BE2C (cell line): ENCODE measurements at places on chromosomes 4 and X.

DNA sequence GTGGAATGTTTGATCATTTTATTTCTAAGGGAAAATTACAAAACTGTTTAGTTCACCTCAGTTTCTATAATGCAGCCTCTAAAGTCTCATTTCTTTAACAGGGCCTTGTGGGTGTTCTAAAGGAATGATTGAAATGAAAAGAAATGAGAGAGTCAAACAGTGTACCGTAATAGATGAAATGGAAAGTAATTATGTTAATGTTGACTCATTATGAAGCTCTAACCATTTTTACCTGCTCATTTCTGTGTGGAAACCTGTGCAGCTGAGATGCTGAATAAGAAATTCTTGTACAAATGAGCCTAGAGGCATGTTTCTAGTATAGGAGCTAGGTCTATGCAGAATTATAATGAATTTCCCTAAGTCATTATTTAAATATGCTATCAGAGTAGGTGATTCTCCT, 45.2 kb upstream of the RPA4 start:
- DNase-seq = no peak

DNA sequence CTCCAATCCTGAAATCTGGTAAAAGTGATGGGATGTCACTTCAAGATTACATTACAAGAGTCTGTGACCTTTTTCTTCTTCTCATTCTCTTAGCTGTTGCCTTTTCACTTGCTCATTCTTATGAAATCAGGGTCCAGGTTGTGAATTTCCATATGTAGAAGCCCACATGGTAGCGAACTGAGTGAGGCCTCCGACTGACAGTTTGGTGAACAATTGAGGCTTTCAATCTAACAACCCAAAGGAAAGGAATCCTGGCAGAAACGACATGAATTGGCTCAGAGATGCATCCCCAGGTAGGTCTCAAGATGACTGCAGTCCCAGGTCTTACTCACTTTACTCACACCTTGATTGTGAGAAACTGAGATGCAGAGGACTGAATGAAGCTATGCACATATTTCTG, 203.4 kb upstream of the FAT4 start:
- DNase-seq = no peak

GRCh38 chr4:48047421-48047844, 30.9 kb downstream of the NIPAL1 start:
- no peak for DNase-seq

GRCh38 chr4:74223801-74224200, 65.9 kb downstream of the MTHFD2L start:
- no peak for DNase-seq

DNA sequence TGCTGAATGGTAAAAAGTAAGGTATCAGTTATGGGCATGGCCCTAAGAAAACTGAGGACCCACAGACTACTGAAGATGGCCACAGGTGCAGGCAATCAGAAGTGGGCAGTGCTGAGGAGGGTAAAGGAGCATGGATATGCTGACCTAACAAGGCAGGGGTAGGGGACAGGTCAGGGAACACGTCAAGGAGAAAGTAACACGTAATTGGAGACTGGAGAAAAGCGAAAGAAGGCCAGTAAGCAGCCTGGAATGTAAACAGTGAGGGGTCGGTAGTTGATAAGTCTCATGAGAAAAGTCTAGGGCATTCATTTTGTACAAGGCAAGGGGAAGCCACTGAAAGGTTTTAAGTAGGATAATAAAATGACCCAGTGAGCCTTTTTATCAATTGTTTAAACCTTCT, 153.3 kb downstream of the PRDM5 start:
- no peak for DNase-seq

- DNase-seq = no peak
Observed at GRCh38 chrX:134144231-134144630, 92.8 kb upstream of the CCDC160 start.

DNA sequence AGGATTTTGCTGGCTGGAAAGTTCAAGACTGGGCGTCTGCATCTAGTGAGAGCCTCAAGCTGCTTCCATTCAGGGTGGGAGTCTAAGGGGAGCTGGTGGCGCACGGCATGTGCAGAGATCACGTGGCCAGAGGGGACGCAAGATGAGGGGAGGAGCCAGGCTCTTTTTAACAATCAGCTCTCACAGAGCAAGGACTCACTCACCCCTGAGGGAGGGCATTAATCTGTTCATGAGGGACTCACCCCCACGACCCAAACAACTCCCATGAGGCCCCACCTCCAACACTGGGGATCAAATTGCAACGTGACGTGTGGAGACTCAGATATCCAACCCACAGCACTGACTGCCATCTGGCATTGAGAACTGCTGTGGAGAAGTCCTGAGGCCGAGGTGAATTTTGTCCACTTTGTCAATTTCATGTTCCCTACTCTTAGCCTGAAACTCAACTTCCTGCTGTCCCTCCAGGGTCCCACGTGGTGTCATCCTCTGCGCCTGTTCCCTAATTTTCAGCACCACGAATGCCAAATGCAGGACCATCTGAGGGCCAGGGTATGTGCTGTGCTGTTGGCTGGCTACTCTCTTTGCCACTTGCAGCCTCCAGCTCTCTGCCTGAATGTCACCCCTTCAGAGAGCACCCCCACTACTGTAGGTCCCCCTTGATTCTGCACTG, 5.6 kb downstream of the ZFP92 start:
- no peak for DNase-seq

GRCh38 chrX:455199-455598, 68.5 kb upstream of the PPP2R3B start:
- no peak for DNase-seq

DNA sequence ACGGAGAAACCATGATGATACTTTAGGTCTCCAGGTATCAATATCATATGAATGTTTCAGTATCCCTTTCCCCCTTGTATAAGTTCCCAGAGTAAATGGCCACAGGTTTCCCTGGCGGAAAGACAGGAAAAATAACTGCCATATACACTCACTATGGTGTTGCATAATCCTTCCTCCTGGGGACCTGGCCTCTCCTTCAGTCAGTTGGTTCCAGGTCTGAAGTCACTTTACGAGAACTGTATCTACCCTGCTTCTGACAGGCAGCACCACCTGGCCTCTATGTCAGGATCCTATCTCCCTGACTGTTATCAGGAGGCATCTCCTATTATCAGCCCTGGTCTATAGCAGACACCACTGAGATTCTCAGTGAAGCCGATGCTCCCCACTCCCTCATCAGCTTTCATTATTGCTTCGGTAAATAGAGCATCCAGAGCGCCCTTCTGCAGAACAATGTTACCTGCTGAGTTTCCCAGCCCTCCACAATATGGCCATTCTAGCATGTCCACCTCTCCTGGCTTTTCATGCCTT, 22.6 kb downstream of the HAUS3 start:
- no peak for DNase-seq

GRCh38 chrX:46777971-46778810, 19.3 kb upstream of the SLC9A7 start:
- DNase-seq = no peak

- no peak for DNase-seq
Observed at GRCh38 chr4:112645541-112646329, 8.8 kb downstream of the LARP7 start.

DNA sequence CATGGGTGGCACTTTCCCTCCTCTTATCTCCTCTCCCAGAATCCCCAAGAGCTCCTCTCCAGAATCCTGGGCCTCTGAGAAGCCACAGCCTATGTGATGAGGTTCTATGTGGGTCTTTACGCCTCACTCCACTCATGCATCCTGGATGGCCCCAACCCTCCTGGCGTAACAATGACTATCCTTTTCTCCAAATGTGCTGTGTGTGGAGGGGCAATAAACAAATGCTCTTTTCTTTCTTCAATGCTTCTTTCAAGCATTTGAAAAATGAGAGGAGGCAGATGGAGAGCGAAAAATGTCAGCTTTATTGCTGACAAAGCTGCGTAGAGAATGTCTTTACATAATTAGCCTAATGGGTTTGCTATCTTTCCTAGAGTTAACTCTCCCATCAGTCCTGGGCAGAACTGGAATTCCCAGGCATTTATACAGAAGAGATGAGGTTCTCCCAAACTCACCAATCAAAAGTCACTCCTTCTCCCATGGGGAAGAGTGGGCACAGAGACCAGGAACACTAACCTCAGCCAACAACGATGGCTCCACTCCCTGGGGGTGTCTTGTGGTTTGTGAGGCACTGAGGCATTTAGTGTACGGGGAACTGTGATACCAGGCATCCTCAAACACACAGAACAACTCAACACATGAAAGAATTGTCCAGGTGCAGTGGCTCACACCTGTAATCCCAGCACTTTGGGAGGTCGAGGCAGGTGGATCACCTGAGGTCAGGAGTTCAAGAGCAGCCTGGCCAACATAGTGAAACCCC, 118.9 kb upstream of the SLC34A2 start:
- DNase-seq = no peak

DNA sequence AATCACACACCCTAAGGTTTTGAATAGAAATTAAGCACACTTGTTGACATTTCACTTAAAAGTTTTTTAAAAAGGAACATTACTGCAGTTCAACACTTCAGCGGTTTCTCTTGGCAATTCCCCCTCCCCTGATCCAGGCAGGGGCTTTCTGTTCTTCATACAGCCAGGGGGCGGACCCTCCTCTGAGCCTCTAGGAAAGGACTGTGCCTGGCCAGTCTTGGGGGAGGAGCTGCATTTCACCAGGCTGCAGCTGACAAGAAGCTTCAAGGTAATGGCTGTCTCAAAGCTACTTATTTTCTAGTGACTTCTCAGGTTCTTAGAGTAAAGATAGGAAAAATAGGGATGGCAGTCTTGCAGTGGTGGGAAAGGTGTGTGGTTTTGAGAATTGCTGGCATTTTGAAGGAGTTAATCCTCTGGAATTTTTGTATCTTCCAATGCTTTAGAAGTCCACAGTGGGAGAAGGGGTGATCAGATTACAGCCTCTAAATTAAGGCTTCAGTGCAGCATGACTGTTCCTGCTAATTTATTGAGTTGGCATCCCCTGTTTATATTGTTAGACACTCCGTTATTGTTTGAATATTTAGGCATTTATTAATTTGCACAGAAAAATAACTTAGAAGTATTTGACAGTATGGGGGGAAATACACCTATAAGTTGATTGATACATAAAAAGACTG, 33.5 kb downstream of the PWWP3B start:
- DNase-seq = no peak

- DNase-seq = no peak
Observed at GRCh38 chr4:170248576-170248975, 158.8 kb upstream of the AADAT start.

DNA sequence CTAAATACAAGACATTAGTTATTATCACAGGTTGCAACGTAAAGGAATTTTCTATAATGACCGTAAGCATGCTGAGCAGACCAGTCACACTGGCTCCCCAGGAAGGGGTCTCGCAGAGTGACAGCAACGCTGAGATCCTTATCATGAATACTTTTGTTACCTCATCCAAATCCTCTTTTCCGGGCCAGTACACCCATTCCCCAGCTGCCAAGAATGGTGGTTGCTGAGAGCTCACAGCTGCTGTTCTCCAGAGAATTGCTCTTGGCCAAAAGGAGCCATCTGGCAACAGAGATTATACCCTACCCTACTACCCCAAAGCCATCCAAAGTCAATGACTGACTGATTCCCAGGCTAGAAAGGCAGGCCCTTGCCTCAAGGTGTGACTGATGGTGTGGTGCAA, 91.6 kb downstream of the FUNDC1 start:
- DNase-seq = no peak

GRCh38 chrX:119186763-119187162, 49.3 kb upstream of the PGRMC1 start:
- no peak for DNase-seq

- DNase-seq = no peak
Observed at GRCh38 chr4:100977274-100977673, 370.1 kb downstream of the PPP3CA start.

DNA sequence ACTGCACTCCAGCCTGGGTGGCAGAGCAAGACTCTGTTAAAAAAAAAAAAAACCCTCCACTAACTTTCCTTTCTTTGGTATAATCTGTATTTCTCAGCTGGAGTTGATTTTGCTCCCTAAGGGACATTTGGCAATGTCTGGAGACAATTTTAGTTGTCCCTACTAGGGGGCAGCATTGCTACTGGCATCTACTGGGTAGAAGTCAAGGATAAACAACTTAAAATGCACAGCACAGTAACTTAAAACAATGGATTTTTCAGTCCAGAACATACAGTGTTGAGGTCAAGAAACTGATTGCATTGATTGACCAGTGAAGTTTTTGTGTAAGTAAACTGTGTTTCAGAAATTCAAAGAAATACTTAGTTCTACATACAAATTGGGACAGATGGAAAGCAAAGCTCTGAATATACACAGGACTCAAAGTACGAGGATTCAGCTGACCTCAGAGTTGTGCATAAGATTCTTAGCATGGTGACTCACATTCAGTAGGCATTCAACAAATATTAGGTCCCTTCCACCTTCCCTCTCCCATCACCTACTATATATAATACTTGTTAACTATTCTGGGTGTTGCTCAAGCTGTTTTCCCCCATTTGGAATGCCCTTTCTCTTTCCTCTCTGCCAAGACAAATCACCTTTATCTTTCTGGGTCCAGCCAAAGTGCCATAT, 8.8 kb downstream of the DDX53 start:
- DNase-seq = peak; percentile 10

- no peak for DNase-seq
Observed at GRCh38 chr4:175813204-175813603, 1.1 kb upstream of the GPM6A start.

DNA sequence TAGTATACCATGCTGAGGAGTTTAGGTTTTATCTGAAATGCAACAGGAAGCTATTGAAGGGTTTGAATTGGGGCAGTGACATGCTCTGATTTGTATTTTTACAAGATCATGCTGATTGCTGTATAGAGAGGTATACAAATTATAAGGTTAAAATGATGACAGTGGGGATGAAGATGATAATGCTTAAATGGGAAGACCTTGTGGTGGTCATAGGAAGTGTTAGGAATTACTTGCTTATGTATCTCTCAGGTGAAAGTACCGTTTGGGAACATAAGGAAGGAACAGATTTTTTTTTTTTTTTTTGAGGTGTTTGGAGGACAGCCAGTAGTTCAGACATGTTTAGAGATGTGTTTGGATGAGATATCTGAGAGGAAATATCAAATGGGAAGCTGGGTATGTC, 5.0 kb downstream of the BMP2K start:
- DNase-seq = no peak
